Activated CD4-positive, alpha-beta T cell treated with anti-CD3 and anti-CD28 coated beads for 4 hours (primary cell): ENCODE measurements at places on chromosomes 11 and 22.

DNA sequence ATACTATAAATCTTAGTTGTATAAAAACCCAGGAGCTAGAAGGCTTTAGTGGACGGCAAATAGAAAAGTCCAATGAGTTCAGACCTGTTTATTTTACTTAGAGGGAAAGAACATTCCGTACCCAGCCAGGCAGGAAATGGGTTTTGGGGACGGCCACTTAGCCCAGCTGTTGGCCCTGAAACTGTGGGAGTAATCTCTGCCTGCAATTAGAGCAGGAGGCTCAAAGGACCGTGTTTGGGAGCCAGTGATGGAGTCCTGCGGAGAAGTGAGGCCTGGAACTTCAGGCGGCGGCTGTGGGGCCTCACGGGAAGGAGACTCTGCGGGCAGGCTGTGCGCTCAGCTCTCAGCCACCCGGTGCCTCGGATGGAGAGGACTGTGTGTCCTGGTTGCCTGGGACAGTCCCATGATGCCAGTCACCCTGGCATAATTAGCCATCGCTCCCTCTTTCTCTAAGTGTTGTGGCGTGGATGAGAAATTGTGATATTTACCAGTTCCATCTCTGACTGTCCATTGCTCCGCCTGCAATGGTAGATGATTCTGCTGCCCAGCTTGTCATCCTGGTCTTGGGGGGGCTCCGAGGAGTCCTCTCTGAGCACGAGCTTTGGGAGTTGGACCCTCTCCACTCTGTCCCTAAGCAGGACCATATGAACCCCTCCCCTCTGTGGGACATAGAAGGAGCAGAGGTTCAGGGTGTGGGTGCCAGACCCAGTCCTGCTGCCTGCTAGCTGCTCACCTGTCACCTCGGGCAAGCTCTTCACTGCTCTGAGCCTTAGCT lies 530.3 kb downstream of the TBC1D22A start:
- DNase-seq, result no peak

DNA sequence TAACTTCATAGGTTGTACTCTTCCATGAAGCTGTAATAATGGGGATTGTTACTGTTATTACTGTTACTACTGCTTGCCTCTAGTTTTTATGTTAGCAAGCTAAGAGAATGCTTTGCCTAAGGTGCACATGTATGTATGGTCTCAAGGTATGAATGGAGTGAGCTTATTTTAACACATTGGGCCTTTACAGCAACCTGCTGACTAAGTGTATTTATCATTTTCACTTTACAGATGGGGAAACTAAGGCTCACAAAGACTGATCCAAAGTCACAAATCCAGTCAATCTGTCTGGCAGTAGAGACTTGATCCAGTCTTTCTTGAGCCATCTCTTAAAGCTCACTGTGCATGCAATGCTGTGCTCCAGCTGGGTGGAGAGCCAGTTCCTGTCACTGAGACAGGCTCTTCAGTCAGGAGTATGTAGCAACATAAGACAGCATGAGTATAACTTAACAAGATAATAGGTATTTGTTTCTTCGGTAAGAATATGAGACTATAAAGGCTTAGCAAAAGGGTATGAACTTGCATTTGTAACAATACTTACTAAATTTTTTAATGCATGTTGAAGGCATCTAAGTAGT lies 66.5 kb downstream of the PPP2R1B start:
- no peak for DNase-seq

- DNase-seq, result no peak
These were observed 36.3 kb downstream of the KCNQ1OT1 start for GRCh38 chr11:2663506-2663905.

GRCh38 chr11:47918882-47919495 lies 61.4 kb upstream of the PTPRJ start:
- no peak for DNase-seq
